Endothelial cell of umbilical vein (primary cell): ENCODE measurements at places on chromosomes 13 and 19. TPM values are rescaled to one million over a fixed set of nuclear protein-coding genes. Genes with fewer than 3 reads are reported as not detected.

- no peak for DNase-seq
Measured at GRCh38 chr13:113648216-113648610, 9.8 kb downstream of the ATP4B start.

DNA sequence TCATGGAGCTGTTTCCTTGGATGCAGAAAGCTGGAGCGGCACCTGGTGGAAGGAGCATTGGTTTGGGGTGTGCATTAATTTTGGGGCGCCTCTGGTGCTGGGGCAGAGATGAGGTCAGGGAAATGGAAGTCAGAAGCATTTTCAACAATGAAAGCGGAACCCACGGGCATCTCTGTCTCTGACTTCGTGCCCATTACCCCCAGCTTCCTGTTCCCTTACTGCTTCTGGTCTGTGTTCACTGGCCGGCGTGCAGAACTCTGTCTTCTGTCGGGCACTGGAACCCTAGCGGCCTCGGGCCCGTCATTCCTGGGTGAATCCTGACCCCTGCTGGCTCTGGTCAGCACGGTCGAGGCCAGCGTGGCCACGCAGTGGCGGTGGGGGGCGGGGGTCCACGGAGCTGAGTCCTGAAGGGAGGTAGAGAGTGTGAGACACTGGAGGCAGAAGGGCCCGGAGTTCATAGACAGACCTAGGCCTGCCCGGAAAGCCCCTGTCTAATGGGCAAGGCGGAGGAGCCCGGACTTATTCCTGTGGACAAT lies 7.9 kb upstream of the LINGO3 start:
- DNase-seq: peak; percentile 48

DNA sequence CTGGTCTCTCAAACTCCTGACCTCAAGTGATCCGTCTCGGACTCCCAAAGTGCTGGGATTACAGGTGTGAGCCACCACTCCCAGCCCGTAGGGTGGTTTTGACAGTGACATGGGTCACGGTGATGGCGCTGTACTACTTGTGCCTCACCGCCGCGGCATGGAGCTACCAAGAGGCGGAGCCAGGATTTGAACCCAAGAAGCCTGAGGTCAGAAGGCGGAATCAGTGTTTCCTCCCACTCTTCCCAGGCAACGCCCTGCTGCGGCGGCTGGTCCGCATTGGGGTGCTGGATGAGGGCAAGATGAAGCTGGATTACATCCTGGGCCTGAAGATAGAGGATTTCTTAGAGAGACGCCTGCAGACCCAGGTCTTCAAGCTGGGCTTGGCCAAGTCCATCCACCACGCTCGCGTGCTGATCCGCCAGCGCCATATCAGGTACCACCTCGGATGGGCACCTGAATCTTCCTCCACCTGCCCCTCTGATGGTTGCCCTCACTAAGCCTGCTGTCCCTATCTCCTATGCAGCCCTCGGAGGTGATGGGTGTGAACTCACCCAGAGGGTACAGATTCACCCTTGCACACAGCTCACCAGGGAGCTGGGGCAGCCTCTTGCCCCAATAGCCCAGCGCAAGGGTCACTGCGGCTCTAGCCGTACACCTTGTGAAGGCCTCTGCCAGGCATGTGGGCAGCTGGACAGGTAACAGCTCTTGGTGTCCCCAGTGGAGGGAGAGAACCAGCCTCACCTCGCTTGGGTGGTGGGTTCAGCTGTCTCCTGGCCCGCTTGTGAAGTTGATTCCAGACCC lies 5.6 kb downstream of the RPS9 start:
- DNase-seq: no peak

SOX1 gene
- not detected in 2 replicates for total RNA-seq

TMEM38A gene
- total RNA-seq: 1.6 and 2.2 TPM in 2 replicates
